Thymus (tissue), 14 donors: ENCODE measurements at places on chromosomes 7 and 10. TPM values are rescaled to one million over a fixed set of nuclear protein-coding genes. Genes with fewer than 3 reads are reported as not detected.

DNA sequence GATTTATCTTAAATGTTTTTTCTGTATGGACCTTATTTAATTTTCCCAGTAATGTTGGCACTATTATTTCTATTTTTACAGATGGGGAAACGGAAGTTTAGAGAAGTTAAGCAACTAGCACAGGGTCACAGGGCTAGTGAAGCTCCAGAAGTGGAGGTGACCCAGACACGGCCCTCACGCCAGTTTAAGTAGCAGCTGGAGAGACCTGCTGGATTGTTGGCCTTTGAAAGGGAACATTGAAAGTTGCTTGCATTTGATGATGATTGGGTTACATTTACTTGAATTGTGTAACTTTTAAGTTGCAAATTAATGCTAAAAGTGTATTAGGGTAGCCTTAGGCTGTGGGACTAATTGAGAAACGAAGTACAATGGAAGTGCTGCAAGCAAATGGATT is 25.6 kb downstream of the CDK14 start:
- no peak for DNase-seq

GRCh38 chr7:92669616-92670165 is 79.5 kb upstream of the FAM133B start:
- no peak for DNase-seq

The RBP4 gene
- 0.19 TPM for total RNA-seq

GRCh38 chr7:121874298-121874697 is 1.3 kb downstream of the PTPRZ1 start:
- no peak for DNase-seq

The EIF5AL1 gene
- 0.28 TPM for total RNA-seq

GRCh38 chr10:28938745-28939144 is 261.4 kb downstream of the BAMBI start:
- no peak for DNase-seq

The ADGRA1 gene
- total RNA-seq: not detected

The MRC1 gene
- 6.8 TPM for total RNA-seq

The GPER1 gene
- total RNA-seq: 0.99 TPM

The NEURL1 gene
- total RNA-seq: 1.6 TPM

GRCh38 chr10:113550365-113550764 is 2.5 kb upstream of the HABP2 start:
- no peak for DNase-seq

- DNase-seq: no peak
These were observed 179.5 kb upstream of the KLF6 start for GRCh38 chr10:3964516-3964915.

- DNase-seq: no peak
These were observed 915.8 kb downstream of the TYW1 start for GRCh38 chr7:67912437-67912836.

The RGR gene
- not detected for total RNA-seq

- no peak for DNase-seq
These were observed 14.7 kb upstream of the TNS3 start for GRCh38 chr7:47596502-47597202.

DNA sequence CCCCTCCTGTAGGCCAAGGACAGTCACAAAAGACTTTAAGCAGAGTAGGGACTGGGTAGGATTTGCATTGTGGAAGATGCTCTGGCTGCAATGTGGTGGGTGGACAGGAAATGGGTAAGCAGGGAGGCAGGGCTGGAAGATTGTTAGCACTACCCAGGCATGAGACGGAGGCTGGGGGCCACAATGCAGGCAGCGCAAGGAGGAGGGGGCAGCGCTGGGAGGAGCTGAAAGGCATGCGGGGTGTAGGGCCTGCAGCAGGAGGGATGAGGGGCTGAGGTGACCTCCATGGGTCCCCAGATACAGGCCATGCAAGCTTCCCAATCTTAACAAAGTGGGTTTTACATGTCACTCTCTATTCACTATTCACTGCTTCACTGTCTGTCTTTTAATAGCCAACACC is 213.1 kb downstream of the CXCL12 start:
- no peak for DNase-seq

The THSD7A gene
- total RNA-seq: 1.5 TPM

- no peak for DNase-seq
These were observed 24.0 kb upstream of the ERCC6 start for GRCh38 chr10:49562893-49563292.

The SRRM3 gene
- 0.05 TPM for total RNA-seq

DNA sequence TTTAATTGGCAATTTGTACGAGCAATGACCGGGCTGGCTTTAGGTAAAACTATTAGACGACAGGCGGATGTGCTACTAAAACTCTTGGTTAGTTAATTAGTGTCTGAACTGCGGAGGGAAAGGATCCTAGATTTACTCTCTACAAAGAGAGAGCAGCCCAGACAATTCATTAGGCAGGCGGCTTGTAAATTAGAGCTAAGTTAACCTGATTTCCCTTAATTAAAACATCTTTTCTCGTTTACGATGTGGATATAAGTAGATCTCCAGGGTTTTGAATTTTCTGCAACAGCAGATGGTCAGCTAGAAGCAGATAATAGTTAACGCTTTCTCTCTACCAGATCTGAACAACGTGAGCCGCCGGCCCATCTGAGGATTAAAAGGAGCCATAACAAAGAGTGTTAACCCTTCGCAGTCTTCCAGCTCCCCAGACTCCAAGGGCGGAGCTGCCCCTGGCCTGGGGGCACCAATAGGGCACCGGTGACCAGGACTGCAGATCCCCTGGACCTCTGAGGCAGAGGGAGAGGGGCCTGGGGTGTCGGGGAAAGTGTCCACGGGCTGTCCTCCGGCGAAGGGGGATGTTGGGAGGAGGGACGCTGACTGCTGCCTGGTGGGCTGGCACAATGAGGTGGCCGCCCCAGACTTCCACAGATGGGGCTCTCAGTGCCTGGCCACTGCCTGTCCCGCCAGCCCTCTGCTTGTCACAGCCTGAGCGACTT is 6.3 kb upstream of the UNCX start:
- no peak for DNase-seq

GRCh38 chr7:50363327-50364060 is 59.0 kb downstream of the IKZF1 start:
- DNase-seq: no peak

DNA sequence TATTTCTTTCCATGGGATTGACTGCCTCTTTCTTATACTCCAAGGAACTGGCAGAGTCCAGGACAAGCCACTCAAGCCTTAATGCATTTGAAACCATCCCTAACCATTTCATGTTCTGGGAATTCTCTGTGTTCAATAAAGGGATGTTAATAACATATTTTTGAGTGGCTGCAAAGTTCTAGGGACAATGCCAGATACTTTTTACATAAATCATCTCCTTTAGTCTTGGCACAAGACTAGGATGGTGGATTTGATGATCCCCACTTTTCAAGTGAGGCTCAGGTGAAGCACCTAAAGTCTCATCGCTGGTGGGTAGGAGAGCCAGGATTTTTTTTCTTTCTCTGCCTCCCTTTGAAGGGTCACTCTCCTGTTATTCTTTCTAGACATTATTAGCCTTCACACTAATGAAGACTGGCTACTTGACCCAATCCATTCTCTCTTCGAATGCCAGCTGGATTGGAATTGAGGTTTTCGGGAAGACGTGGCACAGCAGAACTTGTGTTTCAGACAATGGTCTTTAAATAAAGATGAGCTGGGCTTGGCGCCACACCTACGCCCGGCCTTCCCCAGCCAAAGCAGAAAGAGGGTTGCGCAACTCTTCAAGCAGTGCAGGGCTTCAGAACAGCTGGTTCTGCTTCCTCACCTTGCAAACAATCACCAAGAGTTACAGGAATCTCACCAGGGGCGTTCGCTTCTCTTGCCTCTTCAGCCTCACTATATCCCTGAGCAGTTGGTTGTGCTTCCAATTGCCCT is 73.8 kb upstream of the BMPER start:
- DNase-seq: no peak

- no peak for DNase-seq
These were observed 453.4 kb upstream of the NFE2L3 start for GRCh38 chr7:25698451-25699113.

DNA sequence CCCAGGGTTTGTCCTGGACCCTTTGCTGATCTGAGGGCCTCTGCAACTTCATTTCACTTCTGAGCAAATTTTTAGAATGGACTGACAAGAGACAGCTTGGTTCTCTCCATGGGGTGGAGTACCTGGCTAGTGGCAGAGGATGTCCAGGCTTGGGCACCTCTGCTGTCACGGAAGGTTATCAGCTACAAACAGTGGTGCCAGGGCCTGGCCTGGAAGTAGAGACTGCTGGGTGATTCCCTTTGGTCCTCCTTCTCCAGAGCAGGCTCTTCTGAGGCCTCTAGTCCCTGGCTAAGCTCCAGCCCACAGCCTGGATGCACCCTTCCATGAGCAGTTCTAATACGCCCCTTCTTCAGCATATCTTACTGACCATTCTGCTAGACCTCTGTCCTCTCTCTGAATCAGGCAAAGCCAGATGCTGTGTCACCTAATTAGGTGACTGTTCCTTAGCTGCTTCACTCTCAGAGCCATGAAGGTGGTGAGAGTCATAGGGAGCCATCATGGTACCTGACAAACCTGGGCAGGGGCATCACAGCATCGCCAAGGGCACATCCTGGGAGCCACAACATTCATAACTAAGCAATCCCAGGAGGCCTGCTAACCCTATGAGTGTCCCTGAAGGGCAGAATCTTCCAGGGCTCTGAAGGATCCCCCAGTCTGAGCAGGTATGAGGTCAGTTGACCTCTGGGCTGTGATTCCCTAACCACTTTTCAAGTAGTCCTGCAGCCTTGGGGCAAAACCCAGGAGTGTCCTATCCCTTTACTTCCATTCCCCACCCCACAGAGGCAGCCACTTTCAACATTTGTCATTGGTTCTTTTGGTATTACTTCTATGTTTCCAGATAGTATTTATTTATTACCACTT is 4.0 kb downstream of the ARHGAP22 start:
- DNase-seq: no peak

The SVIL gene
- total RNA-seq: 11.5 TPM

GRCh38 chr10:114713525-114714090 is 55.5 kb upstream of the ABLIM1 start:
- DNase-seq: no peak

- no peak for DNase-seq
These were observed 25.8 kb upstream of the SLF2 start for GRCh38 chr10:100886963-100887362.

GRCh38 chr10:72257051-72257892 is 16.5 kb upstream of the DDIT4 start:
- DNase-seq: no peak

The GPR26 gene
- total RNA-seq: 0.09 TPM

- no peak for DNase-seq
These were observed 14.2 kb upstream of the SVIL start for GRCh38 chr10:29648983-29649268.

DNA sequence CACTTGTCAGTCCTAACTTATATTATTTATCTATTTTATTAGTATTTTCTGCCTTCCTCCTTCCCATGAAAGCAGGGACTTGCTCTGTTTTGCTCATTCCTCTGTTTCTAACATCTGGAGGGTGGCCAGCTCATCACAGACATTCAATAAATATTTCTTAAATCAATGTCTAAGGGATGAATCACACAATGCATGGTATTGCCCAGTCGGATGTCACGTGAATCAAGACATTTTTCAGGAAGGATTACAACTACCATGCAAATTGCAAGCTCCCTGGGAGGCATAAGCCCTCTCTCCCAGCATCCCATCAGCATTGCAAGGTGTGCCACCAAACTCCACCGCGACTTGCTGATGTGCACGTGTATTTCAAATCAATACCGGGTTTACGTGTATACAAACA is 146.6 kb upstream of the RNF32 start:
- no peak for DNase-seq

The PRSS2 gene
- total RNA-seq: 1.8 TPM

GRCh38 chr10:94320285-94320914 is 42.3 kb downstream of the NOC3L start:
- peak; percentile 41 for DNase-seq

GRCh38 chr10:110708776-110709443 is 64.8 kb downstream of the RBM20 start:
- no peak for DNase-seq

GRCh38 chr10:77873536-77874380 is 52.8 kb downstream of the DLG5 start:
- DNase-seq: peak; percentile 59

- DNase-seq: no peak
These were observed 87.9 kb upstream of the KLF14 start for GRCh38 chr7:130821864-130822263.

DNA sequence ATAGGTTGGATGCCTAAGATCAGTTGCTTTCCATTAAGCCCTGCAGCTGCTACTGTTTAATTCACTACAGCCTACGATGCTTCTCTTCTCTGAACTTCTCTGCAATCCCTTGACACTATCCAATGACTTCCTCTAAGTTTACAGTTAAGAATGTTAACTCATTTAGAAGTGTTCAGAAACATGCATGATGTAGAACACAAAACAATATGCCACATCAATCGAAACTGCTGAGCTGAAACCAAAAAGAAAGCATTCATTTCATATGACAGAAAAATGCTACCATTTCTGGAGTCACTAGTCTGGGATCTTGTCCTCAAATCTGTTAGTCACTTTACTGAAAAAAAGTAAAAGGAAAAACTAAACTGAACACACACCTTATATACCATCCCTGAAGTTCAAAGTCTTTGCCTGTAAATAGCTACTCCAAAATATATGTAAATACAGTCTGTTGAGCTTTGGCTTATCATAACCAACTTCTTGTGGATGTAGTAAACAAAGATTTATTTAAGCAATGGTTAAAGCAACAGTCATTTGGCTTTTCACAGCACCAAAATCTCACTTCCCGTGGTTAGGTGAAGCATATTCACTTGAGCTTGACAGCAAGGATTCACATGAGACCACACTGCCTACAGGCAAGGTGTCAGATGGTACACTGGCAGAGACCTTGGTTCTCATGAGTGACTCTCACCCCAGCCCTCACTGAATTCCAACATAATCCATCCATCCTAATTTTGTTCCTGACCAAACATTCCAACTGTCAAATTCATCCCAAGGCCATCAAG is 187.0 kb downstream of the PPP1R17 start:
- no peak for DNase-seq

GRCh38 chr7:64997927-64998391 is 7.1 kb upstream of the ZNF117 start:
- DNase-seq: no peak

GRCh38 chr7:128755819-128756476 is 16.8 kb downstream of the CALU start:
- no peak for DNase-seq

The ELOVL3 gene
- 0.19 TPM for total RNA-seq

The RNF133 gene
- total RNA-seq: 0.19 TPM

DNA sequence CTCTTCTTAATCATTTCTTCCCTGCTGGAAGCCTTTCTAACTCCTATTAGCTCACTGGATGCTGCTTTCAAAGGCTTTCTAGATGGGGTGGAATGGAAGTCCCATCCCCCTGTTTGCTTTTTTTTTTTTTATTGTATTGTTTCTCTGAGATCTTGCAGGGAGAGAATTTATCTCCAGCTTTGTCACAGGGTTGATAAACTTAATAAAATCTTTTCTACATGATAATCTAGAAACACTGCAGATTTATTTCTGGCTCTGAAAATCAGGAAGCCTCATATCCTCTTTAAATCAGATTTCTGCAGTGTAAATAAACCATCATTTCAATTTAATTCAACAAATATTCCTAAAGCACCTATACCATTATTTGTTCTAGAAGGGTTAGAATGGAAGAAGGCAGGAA is 37.2 kb upstream of the CHCHD3 start:
- no peak for DNase-seq

- no peak for DNase-seq
These were observed 19.4 kb downstream of the MKLN1 start for GRCh38 chr7:131346885-131347592.

- DNase-seq: no peak
These were observed 24.6 kb upstream of the CSTF2T start for GRCh38 chr10:51724038-51724437.
